ENCODE measurements at places on chromosomes 3 and 15. TPM values are rescaled to one million over a fixed set of nuclear protein-coding genes. Genes with fewer than 3 reads are reported as not detected.
A peak's percentile ranks its signal among the peaks of the same experiment; 100 is the strongest.

The ZNF502 gene
- 4.2 TPM for total RNA-seq

GRCh38 chr15:39976291-39977274 lies 42.7 kb downstream of the EIF2AK4 start:
- peak; percentile 58 for DNase-seq

DNA sequence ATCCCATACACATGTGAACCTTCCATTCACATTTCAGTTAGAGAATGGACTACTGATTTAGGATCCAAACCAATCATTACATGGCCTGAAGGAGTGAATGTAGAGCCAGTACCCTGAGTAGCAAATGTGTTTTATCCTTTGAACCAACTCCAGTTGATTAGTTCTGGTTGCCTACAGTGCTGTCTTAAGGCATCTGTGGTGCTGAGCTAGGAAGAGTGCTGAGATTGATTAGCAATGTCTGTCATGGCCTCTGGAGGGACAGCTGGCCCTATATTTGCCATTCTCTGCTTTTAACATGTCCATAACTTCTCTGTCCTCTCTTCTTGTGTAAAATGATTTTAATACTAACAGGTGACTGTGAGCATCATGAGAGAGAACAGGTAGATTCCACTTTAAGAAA lies 11.1 kb downstream of the LRTM1 start:
- DNase-seq: no peak

The ILDR1 gene
- not detected for total RNA-seq

The FEZF2 gene
- not detected for total RNA-seq

DNA sequence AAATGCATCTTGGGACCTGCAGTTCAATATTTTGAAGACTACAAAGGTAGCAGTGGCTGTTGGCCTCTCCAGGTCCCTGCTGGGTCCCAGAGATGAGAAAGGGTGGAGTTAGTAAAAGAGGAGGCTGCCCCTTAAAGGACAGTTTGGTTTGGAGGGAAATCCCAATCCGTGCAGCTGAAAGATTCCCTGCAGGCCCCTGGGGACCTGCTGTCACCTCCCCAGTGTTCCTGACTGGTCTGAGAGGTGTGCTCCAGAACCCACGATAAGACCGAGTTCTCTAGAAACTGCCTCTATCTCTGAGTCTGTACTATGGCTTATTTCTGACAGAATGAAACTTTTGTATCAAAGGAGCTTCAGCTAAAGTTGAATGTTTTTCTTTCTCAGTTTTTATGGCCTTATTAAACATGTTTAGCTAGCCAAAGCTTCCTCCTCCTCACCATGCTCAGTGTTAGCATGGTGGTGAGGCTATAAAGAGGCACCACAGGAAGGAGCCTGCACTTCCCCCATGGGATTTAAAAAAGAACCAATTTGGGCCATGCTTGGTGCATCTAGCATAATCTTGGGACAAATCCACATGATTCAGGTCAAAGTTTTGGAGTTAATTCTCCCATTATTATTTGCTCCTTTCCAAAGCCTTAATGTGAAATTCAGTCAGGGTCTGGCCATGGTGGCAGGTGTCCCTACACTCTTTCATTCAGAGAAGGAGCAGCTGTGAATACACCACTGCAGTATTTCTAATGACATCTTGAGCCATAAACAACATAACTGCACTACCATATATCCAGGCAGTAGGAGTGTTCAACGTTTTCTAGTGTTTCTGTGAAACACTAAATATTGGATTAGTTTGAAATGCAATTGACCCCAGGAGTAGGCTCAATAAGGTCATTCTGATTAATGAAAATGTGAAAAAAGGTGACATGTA lies 74.4 kb downstream of the ATP1B3 start:
- DNase-seq: no peak

DNA sequence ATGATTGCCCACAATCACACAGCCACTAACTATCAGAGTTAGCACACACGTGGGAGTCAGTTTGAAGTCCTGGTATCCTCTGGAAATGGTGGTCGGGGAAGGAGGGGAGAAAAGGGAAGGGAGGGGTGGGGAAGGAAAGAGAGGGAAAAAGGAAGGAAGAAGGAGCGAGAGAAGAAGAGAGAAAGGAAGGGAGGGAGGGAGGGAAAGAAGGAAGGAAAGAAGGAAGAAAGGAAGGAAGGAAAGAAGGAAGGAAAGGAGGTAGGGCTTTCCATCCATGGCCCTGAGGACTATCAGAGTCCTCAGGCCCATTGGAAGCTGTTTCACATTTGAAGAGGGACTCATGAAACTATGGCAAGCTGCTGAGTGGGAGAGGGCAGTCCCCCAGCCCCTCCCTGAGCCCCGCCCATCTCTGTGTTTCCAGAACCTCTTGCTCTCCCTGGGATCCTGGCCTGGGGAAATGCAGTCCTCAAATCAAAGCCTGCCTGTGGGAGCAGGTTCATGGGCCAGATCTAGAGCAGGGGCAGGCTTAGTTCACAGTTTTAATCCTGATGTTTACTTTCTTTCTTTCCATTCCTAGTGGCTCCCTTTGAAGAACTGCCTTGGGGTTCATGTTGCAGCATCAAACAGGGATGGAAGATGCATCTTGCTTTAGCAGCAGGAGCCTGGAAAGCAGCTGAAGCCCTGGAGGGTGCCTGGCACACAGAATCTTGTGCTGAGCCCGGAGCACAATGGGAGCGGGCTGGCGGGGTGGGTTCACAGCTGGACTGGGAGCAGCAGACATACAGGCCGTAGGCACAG lies 66.1 kb upstream of the GLCE start:
- DNase-seq: no peak

DNA sequence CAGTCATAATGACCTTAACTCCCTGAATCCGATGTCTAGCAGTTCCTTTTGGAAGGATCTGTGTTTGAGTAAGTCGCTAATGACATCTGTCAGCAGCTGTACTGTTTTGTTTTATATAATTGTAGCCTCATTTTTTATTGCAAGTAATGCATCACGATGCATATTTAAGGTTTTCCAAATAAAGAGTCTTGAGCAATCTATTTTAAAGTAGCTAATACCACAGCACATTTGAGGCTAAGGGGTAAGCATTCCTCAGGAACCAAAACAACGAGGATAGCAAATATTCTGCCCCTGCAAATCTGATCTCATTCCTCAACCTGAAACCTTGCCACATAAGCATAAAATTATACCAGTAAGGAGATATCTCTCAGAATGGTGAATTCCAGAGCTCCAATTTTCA lies 98.7 kb downstream of the TBC1D5 start:
- DNase-seq: peak; percentile 68

GRCh38 chr3:160444411-160444810 lies 5.2 kb downstream of the TRIM59 start:
- DNase-seq: no peak

DNA sequence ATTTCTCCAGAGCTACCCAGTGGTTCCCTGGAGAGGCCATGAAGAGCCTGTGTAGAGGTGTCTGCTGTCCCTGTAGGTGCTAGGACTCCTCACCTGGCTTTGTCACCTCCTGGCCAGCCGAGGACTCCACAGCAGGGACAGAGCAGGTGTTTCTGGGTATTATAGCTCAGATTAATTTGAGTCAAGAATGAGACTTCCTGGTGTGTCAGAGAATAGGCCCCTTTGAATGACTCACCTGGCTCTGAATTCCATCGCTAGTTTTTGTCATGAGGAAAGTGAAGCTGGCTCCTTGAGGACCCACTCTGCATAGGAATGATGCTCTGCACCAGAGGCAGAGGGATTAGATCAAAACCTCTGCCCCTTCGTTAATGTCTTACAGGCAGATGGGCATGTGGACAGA lies 167.5 kb upstream of the TOPAZ1 start:
- DNase-seq: no peak

DNA sequence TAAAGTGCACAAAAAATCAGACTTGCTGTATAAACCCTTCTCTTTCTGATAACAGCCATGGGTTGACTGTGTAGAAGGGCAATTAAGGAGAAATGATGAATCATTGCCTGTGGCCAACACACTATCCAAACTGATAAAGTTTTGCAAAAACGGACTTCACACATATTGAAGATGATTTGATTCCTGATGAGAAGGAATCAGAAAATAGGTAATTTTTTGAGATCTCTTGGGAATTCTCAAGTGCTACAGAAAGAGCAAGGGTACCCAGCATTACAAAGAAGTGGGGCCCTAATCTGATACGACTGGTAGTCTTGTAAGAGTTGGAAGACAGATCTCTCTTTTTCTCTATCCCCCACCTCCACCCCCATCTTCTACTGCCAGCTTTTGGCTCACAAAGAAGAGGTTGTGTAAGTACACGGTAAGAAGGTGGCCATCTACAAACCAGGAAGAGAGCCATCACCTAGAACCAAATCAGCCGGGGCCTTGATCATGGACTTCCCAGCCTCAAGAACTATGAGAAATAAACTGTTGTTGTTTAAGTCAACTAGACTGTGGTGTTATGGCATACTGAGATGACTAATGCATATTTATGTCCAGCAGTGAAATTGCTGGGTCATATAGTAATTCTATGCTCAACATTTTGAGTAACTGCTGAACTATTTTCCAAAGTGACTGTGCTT lies 254.7 kb downstream of the EDEM1 start:
- DNase-seq: no peak

DNA sequence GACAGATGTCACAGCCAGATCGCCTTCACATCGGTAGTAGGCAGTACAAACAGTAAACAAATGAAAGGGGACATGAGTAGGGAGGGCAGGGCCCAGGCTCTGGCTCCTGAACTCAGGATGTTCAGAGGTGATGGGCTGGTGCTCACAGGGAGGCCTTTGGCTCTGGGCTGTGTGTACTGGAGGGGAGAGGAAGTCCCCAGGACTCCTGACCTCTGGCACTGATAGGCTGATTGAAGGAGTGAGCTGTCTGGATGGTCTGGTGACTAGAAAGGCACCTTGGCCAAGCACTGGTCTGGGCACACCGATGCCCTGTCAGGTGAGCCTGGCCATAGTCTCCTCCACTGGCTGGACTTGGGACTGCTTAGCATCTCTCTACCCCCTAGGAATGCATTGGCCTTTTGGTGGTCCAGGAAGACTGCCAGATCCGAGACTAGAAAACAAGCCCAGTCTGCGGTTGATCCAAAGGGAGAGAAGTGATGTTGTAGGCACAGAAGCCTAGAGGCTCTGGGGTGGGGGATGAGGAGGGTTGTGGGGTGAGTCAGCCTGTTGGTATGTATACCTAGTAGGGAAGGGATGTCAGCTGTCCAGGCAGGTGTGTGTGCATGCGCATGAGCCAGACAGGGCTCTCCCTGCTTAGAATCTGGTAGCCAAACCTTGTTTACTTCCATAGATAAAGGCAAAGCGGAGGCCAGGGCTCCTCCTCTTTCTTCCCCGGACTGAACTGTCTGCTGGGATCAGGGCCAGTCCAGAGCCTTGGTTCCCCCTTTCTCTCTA lies 1.9 kb downstream of the SPINT1 start:
- DNase-seq: no peak

GRCh38 chr15:100770661-100771584 lies 108.7 kb upstream of the ALDH1A3 start:
- no peak for DNase-seq

- no peak for DNase-seq
Measured at GRCh38 chr3:144380849-144381248, 409.2 kb downstream of the DIPK2A start.

GRCh38 chr3:32685543-32686185 lies 676 bp downstream of the CNOT10 start:
- peak; percentile 28 for DNase-seq

GRCh38 chr3:165855581-165855980 lies 18.4 kb upstream of the BCHE start:
- peak; percentile 5 for DNase-seq

DNA sequence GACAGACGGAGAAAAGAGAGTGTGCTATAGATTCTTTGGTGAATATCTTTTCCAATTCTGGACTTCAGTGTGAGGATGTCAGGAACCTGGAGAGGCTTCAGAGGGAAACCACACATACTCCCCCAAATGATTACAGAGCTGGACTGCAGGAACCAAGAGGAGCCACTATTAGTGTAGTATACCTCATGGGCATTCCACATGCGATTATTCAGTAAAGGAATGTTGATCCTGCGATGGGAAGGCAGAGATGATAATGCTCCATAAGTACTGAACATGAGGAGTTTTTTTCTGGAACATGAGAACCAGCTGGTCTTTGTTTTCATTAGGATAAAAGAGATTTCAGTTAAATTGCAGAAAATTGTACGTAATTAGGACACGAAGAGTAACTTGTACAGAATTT lies 18.7 kb downstream of the STARD9 start:
- DNase-seq: no peak

DNA sequence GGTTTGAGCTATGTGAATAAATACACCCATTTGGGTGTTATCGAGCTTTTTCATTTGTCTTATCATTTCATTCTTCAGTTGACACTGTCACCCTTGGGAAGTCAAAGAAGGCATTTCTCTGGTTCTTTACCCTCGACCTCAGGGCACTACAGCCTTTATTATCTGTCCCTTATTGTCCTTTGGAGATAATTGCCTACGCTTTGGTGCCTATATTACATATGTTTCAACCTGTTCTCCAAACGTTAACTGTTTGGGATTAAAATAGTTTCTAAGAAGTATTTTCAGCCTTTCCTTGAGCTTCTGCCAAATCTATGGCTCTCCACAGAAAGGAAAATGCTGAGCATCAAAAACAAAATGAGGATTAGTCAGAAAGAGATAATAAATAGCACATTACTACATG lies 395.4 kb upstream of the ADAMTS9 start:
- DNase-seq: no peak

- DNase-seq: no peak
Measured at GRCh38 chr15:31503256-31503655, 176.6 kb downstream of the KLF13 start.

The C3orf33 gene
- 7.8 TPM for total RNA-seq

GRCh38 chr15:51870774-51871173 lies 41.3 kb downstream of the TMOD3 start:
- no peak for DNase-seq
